ENCODE measurements at places on chromosomes 3 and 15.

GRCh38 chr3:50572801-50573371 is 3.6 kb downstream of the HEMK1 start:
- DNase-seq, result no peak

DNA sequence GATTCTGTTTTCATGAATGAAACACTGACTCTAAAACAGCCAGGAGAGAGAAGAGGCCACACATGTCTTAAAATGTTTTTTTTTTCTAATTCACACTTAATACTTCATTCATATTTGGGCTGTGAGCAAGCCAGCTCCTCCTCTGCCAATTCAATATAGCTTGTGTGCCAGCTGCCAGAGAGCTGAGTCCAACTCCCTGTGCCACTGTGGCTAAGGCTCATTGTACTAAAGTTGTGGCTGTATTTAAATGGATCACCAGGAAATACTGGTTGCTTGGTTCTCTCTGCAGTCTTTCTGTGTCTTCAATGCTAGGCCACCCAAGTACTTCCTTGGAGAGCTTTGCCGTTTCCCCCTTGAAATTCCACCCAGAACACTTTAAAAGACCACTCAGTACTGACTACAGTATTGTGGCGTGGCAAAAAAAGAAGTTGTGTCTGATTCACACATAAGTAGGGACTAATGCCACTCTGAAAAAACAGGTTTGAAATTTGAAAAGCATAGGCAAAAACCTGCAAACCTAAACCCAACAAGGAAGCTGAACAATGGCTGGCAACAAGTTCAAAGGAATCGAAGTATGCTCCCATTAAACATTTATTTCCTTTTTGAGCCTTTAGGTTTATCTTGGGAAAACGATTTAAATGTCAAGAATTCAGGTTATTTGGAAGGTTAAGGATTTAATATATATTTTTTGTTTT is 524.7 kb downstream of the DIPK2A start:
- DNase-seq, result no peak

- no peak for DNase-seq
These were observed 11.4 kb upstream of the RAB11A start for GRCh38 chr15:65857718-65858402.

- no peak for DNase-seq
These were observed 476 bp downstream of the IP6K2 start for GRCh38 chr3:48716508-48716981.

DNA sequence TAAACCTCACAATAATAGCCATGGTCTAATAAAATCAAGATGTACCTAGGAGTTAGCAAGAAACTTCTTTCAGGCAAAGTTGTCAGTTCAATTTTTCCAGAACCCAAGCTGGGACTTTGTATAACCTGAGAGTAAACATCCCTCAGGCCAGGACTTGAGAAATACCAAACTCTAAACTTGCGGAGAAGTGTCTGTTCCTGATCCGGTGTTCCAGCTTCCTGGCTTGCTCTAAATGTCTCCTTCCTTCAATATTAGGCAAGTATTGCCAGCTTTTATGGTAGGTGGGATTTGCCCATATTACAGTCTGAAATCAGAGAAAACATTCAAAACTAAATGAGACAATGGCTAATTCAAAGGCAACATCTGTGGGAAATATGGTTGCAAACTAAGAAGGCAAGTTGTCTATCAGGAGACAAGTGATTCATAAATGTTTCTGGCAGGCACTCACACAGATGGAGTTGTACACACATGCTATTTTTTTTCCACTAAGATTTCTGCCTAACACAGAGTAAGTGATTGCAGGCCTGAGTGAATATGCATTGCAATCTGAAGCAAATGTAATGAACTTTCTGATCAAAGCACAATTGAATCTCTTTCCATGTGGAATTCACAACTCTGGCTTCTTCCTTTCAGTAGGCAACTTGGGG is 88.3 kb upstream of the COL8A1 start:
- no peak for DNase-seq

- DNase-seq, result no peak
These were observed 33.2 kb upstream of the RPP14 start for GRCh38 chr3:58272891-58273290.
